ENCODE measurements at places on chromosomes 4 and X.
A peak's percentile ranks its signal among the peaks of the same experiment; 100 is the strongest.

GRCh38 chr4:105551965-105552746 is at the start of gene ARHGEF38:
Gene ARHGEF38 (plus strand): TSS chr4:105552620. CDS start chr4:105552766, 146 bp downstream.
- no peak for DNase-seq

GRCh38 chrX:97605271-97605670 is 721.6 kb downstream of the RPA4 start:
- no peak for DNase-seq

GRCh38 chr4:155491336-155492120 is 114.8 kb upstream of the MAP9 start:
- no peak for DNase-seq

- no peak for DNase-seq
These were observed 82.1 kb downstream of the NAT8L start for GRCh38 chr4:2141022-2141761.

- no peak for DNase-seq
These were observed 112.2 kb upstream of the ANXA3 start for GRCh38 chr4:78439328-78439727.

DNA sequence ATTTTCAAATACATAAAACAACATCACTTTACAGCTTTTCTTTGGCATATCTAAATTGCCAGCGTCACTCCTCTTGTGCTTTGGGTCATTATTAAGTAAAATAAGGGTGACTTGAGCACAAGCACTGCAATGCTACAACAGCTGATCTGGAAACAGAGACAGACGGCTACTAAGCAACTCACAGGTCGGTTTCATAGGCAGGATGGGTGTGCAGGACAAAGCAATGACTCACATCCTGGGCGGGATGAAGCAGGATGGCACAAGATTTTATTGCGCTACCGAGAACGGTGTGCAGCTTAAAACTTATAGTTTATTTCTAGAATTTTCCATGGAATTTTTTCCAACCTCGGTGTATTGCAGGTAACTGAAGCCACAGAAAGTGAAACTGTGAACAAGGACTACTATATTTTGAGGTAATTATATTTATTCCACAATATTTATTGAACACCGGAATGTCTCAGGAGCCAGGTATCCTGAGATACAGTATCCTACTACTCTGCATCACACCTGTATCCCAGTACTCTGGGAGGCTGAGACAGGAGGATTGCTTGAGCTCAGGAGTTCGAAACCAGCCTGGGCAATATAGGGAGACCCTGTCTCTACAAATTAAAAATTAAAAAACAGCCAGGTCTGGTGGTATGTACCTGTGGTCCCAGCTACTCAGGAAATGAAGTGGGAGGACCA is 215.5 kb downstream of the APBB2 start:
- no peak for DNase-seq

- DNase-seq, result no peak
These were observed 31.2 kb upstream of the MCF2 start for GRCh38 chrX:139739138-139739537.

- peak; percentile 40 for DNase-seq
These were observed 11.8 kb upstream of the DCUN1D4 start for GRCh38 chr4:51831133-51831532.

DNA sequence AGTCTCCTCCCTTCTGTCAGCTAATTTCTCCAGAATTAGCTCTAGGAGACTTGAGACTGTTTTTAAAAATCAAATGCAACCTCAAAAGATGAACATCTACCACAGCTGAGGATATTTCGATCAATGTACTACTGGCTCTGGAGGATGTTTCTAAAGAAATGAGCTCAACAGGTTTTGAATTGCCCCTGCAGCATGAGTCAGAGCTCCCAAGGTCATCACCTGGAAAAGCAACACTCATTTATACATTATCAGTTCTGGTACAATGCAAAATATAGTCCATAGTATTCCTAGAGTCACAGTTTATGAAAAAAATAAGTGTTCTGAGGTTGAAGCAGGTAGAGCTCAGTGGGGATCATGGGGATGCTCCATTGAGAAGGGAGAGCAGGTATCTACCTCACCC is 50.8 kb upstream of the MCF2 start:
- no peak for DNase-seq

GRCh38 chrX:116357329-116357728 is 79.1 kb upstream of the SLC6A14 start:
- DNase-seq, result no peak

DNA sequence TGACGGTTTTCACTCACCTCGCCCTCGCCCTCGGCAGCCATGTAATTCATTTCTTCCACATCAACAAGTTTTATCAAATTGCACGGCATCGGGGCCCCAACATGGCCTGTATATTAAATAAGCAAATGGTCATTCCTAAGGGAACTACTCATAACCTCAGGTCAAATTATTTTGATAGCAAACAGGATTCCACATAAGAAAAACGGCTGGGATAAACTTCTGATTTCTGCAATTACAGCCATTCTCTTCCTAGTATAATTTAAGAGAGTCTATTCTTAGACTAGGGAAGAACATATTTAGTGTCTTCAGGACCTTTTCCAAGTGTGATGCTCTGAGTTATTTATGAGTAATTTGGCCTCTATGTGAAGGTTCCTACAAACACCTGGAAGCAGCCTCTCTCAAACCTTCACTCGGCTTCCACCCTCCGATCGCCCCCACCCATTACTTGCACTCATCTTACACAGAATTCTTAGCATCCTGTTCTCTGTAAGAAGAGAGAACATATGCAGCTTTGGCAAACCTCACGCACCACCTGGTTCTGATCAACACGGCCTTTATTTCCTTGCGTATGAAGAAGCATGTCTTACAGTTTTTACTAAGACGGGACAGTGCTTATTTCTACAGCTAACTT is 29.4 kb upstream of the CENPU start:
- DNase-seq, result no peak

- DNase-seq, result no peak
These were observed 111.7 kb downstream of the CDKL5 start for GRCh38 chrX:18537068-18537467.

GRCh38 chr4:168629566-168629965 is 132.7 kb downstream of the PALLD start:
- DNase-seq, result no peak

- no peak for DNase-seq
These were observed 41.2 kb upstream of the C4orf50 start for GRCh38 chr4:6059375-6059805.

GRCh38 chr4:189660722-189661360 is 279.8 kb upstream of the FRG1 start:
- DNase-seq, result no peak

DNA sequence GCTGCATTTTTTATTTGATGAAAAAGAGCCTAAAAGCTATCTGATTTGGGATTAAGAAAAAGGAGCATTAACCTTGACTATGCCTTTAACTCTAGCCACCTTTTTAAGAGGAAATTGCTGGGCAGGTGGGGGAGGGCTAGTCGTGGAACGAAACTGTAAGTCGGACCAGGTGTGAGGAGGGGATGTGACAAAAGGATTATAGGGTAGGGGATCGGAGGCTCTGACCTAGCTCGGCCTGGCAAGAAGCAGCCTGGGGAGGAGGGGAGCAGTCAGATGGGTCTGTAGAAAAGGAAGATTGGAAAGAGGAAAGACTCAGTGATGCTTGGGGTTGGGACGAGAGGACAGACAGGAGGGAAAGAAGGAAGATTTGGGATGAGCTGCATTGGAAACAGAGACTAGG is 21.1 kb upstream of the SPCS3 start:
- no peak for DNase-seq

GRCh38 chr4:67103001-67103747 is 442.1 kb downstream of the CENPC start:
- DNase-seq, result no peak

DNA sequence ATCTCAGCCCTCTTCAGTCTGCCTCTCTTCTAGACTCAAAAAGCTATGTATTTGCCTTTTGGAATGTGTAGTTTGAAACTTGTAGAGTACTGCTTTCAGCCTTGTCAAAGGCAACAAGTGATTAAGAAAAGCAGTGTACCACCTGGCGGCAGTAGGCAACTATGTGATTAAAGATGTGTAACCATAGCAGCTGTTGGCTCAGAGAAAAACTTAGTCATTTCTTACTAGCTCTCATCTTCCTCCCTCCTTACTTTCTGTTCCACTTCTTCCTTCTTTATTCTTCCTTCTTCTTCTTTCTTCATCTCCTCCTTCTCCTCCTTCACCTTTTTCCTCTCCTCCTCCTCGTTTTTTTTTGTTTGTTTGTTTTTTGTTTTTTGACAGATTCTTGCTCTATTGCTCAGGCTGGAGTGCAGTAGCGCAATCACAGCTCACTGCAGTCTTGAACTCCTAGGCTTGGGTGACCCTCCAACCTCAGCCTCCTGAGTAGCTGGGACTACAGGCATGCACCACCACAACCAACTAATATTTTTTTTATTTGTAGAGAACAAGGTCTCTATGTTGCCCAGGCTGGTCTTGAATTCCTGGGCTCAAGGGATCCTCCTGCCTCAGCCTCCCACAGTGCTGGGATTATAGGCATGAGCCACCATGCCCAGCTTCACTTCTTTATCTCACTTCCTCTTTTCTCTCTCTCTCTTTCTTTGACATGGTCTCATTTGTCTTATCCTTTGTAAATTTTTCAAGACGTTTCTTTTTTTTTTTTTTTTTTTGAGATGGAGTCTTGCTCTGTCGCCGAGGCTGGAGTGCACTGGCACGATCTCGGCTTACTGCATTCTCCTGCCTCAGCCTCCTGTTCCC is 32.6 kb downstream of the ABHD18 start:
- DNase-seq, result no peak

- no peak for DNase-seq
These were observed 19.9 kb upstream of the DUSP9 start for GRCh38 chrX:153626863-153627674.

DNA sequence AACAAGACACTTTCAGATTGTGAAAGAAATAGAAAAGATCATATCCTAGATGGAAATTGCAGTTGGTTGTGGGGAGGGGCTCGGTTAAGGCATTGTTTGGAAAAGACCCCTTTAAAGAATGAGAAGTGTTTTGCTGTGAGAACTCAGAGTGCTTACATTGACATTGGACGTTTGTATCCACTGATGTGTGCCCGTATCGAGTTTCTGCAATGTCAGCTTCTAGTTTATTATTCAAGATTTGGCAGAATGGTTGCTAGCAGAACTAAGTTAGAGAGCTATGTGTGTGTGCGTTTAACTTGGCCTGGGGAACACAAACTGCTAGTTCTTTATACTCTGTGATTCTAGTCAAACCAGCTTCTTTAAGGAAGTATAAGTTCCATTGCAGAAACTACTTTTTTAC is 2702.5 kb downstream of the PCDH7 start:
- no peak for DNase-seq

DNA sequence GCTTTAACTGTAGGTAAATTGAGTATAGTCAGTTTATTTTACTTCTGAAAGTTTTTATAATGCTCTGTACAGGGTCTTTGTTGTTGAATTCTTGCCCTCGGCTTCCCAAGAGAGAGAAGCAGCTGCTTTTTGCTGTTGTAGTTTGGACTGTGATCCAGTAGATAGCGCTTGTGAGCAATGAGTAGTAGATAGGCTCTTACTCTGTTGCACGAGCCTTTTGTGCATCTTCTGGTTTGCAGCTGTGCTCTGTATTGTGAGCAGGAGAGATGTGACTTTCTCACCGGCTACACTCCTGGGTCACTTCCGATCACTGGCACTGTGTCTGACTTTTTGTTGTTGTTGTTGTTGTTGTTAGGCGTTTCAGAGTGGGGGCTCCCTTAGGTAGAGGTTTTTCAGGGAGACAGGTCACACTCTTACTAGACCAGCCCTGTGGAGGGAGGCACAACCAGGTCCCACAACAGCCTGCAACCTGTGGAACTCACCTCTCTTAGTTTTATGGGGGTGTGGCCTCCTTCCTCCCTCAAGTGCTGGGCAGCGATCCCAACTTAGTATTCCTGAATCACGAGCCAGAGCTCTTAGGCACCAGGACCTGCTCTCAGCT is 822.1 kb upstream of the GALNTL6 start:
- no peak for DNase-seq

- peak; percentile 7 for DNase-seq
These were observed 149.9 kb downstream of the AMMECR1 start for GRCh38 chrX:110167952-110168451.

DNA sequence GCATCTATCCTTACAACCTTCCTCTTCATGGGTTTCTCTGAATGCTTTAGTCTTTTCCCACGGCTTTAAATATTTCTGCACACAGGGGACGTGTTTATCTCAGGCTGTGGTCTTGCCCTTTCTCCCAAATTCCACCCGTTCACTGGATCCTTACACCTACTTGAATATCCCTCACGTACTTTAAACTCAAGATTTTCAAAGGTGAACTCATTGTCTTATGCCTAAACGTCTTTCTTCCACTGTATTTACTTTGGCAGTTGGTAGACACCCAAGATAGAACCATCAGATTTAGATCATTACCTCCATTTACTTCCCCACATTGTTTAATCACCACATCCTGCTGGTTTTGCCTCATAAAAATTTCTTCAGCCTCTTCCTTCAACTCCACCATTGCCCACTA is 269.2 kb downstream of the CBLL2 start:
- DNase-seq, result no peak

DNA sequence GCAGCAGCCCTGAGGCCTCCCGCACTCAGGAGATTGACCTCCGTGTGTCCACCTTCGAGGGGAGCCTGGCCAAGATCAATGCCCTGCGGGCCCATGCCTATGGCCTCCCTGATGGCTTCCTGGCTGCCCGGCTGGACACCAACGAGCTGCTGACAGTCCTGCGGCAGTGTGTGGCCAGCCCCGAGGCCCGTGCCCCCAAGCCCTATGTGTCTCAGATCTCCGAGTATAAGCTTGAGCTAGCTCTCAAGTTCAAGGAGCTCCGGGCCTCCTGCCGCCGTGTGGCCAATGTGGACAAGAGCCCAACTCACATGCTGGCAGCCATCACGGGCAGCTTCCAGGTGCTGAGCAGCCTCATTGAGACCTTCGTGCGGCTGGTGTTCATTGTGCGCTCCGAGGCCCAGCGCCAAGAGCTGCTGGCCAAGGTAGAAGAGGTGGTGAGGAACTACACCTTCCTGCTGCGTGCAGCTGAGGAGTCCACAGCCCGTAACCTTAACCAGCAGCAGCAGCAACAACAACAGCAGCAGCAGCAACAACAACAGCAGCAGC is 25.5 kb upstream of the PRPS1 start:
- no peak for DNase-seq

DNA sequence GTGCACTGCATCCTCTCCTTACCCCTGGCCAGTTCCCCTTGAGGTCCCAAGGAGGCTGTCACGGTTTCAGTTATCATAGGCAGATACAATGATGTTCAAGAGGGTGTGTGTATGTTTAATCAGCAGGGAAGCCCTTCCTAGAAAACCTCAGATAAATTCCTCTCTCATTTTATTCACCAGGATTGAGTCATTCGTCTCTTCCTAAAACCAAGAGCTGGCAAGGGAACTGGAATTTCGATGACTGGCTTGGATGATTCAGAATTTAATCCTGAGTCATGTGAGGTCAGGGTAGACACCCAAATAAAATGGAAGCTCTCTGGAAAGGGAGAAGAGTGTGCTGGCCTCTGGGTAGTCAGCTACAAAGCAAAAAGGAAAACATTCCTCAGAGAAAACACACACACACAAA is 106.2 kb upstream of the RAPGEF2 start:
- DNase-seq, result no peak

Data from stimulated activated CD4-positive, alpha-beta T cell treated with anti-CD3 and anti-CD28 coated beads, Interleukin-1b, Interleukin-23, amount 100 ng/mL, for 1 hour (primary cell).